ENCODE measurements at places on chromosomes 1 and 21. TPM values are rescaled to one million over a fixed set of nuclear protein-coding genes. Genes with fewer than 3 reads are reported as not detected.

DNA sequence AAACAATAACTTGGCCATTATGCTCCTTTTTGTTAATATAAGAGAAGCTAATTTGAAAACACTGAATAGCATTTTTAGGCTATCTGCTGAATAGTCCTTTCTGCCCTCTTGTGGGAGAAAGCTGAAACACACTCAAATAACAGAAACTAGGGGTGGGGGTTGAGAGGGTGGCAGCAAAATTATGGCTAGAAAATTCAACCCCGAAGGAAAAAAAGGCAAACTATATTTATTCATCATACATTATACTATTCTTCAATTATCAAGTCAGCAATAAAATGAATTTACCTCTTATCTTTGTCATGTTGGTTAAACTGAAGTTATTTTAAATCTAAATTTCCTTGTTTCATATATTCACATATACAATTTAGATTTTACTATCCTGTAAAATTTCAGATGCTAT, 255.9 kb downstream of the FAF1 start:
- peak; percentile 11 for DNase-seq

DNA sequence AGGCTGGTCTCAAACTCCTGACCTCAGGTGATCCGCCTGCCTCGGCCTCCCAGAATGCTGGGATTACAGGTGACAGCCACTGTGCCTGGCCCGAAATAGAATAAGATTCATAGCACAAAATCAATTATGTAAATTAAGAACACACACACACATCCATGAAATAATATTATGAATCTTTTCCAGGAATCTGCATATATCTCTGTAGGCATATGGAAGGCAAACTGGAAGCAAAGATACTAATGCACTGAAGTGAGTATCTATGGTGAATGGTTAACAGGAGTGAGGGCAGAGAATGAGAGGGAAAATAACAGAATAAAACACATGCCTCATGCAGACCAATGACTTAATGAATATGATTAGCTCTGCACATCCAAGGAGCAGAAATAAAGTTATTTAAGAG, 61.6 kb upstream of the ATP2B4 start:
- DNase-seq = no peak

- DNase-seq = no peak
Observed at GRCh38 chr1:33146003-33146402, 35.8 kb downstream of the TRIM62 start.

LCK gene
- total RNA-seq = 289 TPM

- no peak for DNase-seq
Observed at GRCh38 chr1:7781501-7781900, 2.6 kb upstream of the PER3 start.

- no peak for DNase-seq
Observed at GRCh38 chr1:76075188-76075489, 593 bp downstream of the ST6GALNAC3 start.

DNA sequence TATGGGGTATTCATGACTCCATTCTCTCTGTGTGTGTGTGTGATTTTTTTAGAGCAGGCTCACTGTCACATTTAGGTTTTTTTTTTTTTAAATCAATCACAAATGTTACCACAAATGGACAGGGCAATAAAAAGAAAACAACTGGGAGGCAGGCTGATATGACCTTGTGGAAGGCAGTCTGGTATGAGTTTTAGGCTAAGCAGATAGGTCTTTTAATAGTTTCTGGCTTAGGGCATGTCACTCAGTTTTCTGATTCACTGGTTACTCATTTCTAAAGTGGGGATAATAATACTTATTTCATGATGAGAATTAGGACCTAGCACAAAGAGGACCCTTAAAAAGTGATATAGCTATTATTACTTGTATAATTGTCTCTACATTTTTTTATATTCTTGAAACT, 278.9 kb downstream of the RYR2 start:
- no peak for DNase-seq

ITSN1 gene
- 4.4 TPM for total RNA-seq
